ENCODE measurements at places on chromosomes 6 and 20.

DNA sequence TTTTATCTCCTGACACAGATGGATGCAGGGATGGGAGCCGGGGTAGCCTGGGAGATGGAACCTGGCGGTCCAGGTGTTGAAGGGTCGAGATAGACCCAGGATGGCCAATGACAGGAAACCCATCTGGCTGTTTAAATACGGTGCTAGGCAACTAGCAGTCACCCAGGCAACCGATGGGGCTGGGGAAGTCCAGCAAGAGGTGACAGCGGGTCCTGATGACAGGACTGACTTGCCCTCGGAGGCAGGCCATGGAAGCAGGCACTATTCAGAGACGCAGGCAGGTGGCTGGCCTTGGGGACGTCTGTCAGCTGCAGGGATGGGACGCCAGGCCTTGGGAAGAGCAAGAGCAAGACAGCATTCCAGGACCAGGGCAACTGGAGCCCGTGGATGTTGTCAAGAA, 135.4 kb upstream of the RALGAPA2 start:
- no peak for DNase-seq

DNA sequence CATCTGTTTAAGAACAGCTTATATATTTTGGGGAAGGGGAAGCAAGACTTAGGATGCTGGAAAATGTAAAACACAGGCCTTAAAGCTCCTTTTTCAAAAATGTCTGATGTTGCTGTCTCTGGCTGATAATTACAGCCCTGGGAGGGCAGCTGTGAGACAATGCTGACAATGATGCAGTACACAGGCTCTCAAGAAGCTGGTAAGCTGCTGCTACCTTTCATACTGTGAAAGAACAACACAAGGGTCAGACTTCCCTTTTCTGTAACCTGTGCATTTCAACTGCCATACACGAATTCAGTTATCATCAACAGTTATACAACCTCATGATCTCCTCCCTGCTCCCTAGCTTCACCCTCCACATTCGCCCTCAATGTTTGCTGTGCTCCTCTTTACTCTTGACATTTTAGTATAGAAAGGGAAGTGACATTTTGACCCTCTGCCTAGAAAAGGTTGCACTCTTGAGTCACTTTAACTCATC, 25.2 kb downstream of the MAP7 start:
- DNase-seq: no peak

GRCh38 chr6:140957386-140957785, 1175.3 kb upstream of the GJE1 start:
- no peak for DNase-seq

DNA sequence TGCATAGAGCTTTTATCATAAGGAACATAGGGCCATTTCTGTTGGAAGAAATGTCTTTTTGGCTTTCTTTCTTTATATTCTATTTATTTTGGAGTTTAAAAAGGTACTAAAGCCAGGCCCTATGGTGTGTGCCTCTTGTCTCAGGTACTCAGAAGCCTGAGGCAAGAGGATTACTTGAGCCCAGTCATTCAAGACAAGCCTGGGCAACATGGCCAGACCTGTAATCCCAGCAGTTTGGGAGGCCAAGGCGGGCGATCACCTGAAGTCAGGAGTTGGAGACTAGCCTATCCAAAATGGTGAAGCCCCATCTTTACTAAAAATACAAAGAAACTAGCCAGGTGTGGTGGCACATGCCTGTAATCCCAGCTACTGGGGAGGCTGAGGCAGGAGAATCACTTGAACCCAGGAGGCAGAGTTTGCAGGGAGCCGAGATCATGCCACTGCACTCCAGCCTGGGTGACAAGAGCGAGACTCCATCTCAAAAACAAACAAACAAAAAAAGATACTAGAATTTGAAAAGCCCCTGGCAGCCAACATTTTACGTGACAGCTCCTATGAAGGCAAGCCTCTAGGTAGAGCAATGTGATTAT, 80.0 kb downstream of the CBFA2T2 start:
- no peak for DNase-seq

DNA sequence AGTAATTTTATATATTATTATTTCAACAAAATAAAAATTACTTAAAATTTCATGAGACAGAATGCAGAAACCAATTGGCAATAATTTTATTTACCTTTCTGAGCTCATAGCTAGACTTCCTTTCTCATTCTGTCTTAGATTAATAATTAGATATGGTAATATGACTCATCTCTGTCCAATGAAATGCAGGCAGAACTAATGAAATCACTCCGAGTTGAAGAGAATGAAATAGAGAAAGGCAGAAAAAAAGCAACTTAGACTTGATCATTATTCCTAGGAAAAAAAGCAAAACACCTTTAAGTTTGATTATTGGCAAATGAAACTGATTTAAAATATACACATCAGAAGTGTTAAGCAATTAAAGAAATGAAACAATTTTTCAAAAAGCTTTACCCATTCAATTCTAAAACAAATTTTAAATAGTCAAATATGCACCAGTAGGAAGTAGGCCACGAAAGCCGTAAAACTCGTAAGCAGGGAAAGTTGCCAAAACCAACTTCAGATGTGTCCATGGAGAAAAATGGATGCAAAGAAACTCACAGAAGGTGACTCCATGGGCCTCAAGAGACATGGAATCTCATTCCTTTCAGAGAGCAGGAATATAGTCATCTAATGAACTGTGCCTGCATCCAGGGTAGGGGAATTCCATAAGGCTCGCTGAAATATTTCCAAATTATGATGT, 293.8 kb upstream of the RGS17 start:
- no peak for DNase-seq

- no peak for DNase-seq
Observed at GRCh38 chr6:74932232-74932888, 273.5 kb downstream of the COL12A1 start.

- no peak for DNase-seq
Observed at GRCh38 chr20:33696448-33696847, 10.3 kb upstream of the E2F1 start.

- DNase-seq: no peak
Observed at GRCh38 chr6:15775076-15775634, 112.3 kb upstream of the DTNBP1 start.

GRCh38 chr20:19275038-19275629, 62.7 kb downstream of the SLC24A3 start:
- DNase-seq: no peak

DNA sequence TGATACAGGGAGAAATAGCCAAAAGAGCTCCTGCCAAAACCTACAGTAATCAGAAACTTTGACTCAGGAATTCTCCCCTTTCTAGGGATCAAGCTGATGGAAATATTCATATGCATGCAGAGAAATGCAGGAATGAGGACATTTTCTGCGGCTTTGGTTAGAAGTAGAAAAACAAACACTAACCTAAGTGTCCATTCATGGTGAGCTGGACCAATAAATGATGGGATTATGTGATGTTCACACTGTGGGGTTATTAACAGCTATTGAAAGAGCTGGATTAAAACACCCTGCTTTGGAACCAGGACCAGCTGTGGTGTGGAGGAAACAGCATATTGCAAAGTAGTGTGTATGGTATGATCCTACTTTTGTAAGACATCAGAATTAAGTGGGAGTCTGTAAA, 143.1 kb downstream of the SYCP2 start:
- DNase-seq: no peak

GRCh38 chr20:9068233-9068801, 570 bp upstream of the PLCB4 start:
- DNase-seq: no peak

GRCh38 chr6:164377348-164377918, 932.0 kb downstream of the C6orf118 start:
- DNase-seq: no peak

GRCh38 chr6:7730784-7731227, 4.9 kb downstream of the BMP6 start:
- no peak for DNase-seq

- DNase-seq: no peak
Observed at GRCh38 chr6:48735846-48736245, 624.8 kb upstream of the PTCHD4 start.

- DNase-seq: no peak
Observed at GRCh38 chr6:65719101-65719500, 12.1 kb upstream of the EYS start.

DNA sequence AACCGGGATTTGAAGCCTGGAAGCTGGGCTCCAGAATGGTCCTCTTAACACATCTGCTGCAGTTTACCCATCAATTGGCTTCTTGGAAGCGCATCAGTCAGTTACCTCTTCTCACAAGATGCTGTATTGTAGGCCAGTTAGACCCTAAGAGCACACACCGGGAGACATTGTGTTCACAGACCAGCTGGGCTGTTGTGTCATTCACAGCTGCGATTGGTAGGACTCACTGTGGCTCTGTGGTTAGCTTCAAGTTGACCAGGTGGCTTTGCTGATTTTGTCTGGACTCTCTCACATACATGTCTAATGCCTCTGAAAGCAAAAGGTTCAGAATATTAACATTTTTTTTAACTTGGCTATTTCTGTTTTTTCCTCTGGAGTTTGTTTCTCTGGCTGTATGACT, 64.8 kb downstream of the SNX9 start:
- no peak for DNase-seq

- DNase-seq: no peak
Observed at GRCh38 chr6:75429061-75429703, 64.4 kb downstream of the FILIP1 start.

DNA sequence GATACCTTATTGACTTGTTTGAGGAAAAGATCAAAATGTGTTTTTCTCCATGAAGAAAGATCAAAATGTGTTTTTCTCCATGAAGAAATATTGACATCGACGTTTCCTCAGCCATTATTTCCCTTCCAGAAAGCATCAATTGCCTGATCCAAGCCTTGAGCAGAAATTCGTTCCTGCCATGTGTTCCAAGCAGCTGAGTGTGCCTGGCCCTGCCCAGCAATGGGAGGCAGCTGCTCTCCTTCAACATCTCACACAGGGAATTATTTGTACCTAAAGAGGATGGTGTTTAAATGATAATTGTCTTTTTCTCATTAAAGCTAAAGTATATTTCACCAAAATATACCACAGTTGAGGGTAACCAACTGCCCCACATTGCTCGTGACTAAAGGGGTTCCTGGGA, 7.8 kb upstream of the DUSP22 start:
- DNase-seq: no peak

DNA sequence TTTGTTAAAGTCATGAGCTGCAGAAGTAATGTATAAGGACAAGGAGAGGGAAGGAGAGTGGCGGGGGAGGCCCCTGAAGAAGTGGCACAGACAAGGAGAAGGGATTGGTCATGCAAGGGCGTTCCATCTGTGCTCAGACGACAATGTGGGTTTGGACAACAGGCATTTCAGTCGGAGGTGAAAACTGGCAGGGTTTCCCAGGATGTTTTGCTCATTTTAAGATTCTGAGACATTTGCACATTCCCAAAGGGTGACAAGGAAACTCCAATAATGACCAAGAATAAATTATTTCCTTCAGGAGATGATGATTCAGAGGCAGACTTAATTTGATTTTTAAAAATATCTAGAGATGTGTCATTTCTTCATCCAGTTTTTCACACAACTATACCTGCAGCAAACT, 181.8 kb downstream of the HIVEP2 start:
- DNase-seq: no peak

DNA sequence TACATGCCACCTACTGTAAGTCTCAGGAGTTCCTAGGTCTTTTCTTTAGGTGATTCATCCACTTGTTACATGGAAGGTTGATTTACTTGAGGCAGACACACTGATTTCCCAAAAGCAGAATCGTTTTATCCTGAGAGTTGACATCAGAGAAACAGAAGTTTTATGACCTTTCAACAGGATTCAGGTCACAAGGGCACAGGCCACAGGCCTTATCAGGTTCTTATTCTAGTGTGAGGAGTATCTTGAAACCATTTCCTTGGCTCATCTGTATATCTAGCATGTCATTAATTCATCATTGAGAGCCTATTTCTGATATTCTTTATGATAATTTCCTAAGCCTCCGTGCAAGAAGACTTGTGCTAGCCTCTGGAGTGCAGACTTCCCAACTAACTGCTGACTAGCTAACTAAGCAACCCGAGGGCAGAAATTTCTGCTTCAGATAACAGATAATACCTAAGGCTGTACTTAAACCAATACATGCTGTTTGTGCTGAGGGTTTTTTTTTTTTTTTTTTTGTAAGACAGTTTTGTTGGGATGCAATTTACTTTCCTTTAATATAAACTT, 44.9 kb upstream of the RFPL4B start:
- DNase-seq: no peak

DNA sequence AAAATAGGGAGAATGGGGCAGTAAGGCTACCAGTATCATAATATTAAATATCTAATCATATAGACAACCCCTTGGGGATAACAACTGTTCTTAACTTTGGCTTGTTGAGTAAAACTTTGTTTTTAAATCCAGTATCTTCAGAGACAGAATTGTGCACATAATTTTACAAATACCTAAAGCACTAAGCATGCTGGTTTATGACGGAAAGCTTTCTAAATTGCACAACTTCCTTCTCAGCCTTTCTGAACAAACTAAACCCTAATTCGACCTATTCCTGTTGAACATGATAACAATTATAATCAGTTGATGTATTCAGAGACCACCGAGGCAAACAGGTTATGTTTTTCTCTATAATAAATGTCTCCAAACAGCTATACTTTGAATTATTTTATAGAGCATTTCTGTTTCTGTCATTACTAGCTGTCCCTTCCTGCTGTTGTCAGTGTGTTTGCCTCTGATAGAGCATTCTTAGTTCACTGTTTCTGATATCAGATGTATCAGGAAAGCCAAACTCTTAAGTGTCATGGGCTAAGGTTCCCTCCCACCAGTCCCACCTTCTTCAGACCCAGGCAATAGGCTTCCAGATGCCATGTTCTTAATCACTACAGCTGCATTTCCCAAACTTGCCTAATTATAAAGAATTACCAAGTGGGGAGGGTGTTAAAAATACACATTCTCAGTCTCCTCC, 8.7 kb downstream of the ZHX3 start:
- DNase-seq: no peak

GRCh38 chr6:158631678-158632537, 12.6 kb downstream of the DYNLT1 start:
- DNase-seq: no peak

DNA sequence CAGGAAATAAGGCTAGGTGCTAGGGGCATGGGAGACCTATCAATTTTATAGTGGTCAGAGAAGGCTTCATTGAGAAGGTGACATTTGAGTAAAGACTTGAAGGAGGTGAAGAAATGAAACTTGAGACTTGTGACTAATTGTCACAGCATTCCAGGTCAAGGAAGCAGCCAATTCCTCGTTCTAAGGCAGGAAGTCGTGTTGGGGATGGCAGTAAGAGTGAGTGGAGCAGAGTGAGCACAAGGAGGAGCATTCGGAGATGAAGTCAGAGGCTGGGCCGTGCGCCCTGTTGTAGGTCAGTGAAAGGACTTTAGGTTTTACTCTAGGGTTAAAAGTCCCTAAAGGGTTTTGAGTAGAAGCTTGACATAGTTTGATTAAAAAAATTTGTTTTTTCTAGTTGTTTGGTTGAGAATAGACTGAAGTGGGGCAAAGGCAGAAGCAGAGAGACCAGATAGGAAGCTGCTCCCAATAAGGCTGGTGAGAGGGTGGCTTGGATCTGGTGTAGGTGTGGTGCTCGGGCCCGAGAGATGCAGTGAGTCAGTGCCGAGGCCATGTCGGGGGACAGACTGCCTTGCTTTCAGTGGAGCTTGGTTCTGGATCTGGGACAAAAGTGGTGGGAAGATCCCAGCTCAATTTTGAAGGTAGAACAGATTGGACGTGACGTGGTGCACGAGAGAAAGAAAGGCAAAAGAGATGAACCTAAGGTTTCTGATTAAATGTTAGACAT, 2.6 kb upstream of the RSPH3 start:
- DNase-seq: no peak

GRCh38 chr6:39520411-39520810, 197.9 kb upstream of the KCNK16 start:
- peak; percentile 2 for DNase-seq

Measured in HL-60 (cell line).